ENCODE measurements at places on chromosomes 4 and X.

- DNase-seq = no peak
These were observed 156.8 kb upstream of the RADX start for GRCh38 chrX:106454991-106455390.

DNA sequence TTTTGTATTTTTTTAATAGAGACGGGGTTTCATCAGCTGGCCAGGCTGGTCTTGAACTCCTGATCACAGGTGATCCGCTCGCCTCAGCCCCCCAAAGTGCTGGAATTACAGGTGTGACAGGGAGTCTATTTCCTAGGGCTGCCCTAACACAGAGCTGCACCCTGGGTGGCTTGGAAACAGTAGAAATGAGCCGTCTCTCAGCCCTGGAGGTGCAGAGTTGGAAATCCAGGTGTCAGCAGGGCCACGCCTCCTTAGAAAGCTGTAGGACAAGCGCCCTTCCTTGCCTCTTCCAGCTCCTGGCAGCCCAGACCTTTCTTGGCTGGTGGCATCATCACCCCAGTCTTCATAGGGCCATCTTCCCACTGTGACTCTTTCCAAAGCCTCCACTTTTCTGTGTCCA, 71.6 kb downstream of the DCTD start:
- DNase-seq = no peak

DNA sequence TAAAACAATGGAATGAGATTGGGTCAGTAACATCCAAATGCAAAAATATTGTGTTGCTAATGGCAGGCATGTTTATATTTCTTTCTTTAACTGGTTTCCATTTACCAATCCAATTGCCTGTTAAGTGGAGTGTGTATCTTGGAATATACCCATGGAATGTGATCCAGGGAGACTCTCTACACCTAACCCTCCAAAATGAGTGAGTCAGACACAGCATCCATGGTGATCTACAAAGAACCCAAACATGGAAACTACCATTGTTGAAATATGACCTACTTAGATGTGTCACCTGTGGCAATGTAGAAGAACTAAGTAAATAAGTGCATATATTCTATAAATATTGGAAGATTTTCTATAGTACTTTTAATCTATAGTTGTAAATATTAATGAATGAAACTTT, 110.3 kb downstream of the AREG start:
- DNase-seq = no peak

- DNase-seq = no peak
These were observed 59.0 kb downstream of the COX7B2 start for GRCh38 chr4:46850026-46850425.

- no peak for DNase-seq
These were observed 24.0 kb downstream of the AFM start for GRCh38 chr4:73505567-73505966.

DNA sequence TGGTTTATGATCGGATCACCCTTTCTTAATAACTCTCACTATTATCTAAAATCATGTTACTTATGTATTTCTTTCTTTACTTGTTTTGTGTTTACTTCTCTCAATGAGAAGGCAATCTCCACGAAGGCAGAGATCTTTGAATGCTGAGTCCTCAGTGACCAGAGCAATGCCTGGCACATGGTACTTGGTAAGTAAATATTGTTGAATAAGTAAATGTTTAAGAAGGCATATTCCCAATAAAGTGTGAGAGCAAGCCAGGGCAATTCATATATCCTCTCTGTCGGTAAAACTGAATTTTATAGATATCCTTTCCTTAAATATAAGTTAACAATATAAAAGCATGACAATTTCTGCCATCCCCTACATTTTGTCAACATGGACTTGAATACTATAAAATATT, 94.4 kb downstream of the UGT8 start:
- no peak for DNase-seq

All from anterior cingulate cortex (tissue), 58 donors.